ENCODE measurements at places on chromosomes 2 and 18.

GRCh38 chr2:74099271-74099670 is 48.4 kb downstream of the BOLA3 start:
- DNase-seq, result no peak

DNA sequence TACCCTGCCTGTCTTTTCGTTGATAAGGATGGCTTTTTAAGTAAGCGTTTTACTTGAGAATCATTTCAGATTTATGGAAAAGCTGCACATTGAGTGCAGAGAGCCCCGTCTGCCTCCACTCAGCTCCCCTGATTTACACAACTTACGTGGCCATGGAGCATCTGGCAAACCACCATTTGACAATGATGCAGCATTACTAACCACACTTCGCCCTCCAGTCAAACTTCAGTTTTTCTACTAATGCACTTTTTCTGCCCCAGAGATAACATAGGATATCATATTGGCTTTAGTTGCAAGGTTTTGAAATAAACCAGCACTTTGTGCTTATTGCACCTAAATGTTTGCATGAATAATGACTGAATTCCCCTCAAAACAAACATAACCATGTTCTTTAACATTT is 165.1 kb upstream of the TPO start:
- no peak for DNase-seq

DNA sequence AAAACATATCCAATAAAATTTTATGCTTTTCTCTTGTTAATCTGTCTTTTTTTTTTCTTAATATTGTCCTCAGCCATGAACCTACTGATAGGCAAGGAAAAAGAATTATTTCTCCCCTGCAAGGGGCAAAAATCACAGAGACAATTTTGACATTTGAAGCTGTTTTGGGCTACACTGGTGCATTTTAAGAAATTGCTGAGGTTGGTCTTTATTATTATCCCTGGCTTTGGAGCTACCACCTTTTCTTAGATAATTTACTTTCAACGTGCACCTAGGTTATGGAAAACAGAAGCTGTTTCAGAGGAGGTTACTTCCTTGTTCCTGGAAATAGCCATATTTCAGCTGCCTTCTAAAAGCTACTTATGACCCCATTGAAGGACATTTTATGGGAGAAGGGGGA is 195.5 kb upstream of the KYNU start:
- DNase-seq, result no peak

- DNase-seq, result no peak
Measured at GRCh38 chr2:170098626-170099312, 79.2 kb upstream of the MYO3B start.

- no peak for DNase-seq
Measured at GRCh38 chr18:38307914-38308313, 742.3 kb upstream of the CELF4 start.

- no peak for DNase-seq
Measured at GRCh38 chr2:7132753-7133152, 215.5 kb downstream of the RNF144A start.

DNA sequence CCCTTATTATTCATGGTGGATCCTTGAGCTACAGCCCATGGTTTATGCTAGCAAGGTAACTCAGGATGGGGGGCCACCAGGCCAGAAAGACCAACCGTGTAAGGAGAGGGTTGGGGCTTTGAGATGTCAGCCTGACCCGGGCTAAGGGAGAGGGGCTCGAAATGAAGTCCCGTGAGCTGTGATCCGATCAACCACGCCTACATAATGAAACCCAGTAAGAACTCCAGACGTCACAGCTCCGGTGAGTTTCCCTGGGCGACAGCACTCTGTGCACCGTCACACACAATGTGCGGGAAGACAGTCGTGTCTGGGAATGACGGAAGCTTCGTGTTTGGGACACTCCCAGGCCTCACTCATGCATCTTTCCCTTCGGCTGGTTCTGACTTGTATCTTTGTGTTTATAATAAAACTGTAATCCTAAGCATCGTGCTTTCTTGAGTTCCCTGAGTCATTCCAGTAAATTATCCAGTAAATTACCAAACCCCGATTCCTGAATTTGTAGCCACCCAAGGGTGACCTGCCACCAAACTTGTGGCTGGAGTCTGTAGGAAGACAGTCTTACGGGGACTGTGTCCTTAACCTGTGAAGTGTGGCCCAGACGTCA is 44.2 kb downstream of the CYP27C1 start:
- DNase-seq, result no peak

DNA sequence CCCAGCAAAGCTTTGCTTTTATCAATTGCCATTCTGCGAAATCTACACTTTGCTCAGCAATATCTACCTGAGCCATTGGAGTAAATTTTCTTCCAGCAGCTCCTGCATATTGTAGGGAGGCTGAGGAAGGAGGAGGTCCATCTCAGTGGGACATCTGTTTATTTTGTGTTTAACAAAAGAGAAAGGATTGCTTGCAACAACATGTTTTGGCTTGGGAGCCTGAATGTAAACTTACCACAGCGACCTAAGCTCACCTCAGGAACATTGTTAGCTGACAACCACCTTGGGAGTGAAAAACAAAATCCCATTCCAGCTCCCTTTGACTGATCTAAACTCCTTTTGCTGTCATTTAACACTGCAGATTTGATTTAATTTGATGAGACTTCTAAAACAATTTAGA is 356.1 kb downstream of the SS18 start:
- DNase-seq, result no peak

DNA sequence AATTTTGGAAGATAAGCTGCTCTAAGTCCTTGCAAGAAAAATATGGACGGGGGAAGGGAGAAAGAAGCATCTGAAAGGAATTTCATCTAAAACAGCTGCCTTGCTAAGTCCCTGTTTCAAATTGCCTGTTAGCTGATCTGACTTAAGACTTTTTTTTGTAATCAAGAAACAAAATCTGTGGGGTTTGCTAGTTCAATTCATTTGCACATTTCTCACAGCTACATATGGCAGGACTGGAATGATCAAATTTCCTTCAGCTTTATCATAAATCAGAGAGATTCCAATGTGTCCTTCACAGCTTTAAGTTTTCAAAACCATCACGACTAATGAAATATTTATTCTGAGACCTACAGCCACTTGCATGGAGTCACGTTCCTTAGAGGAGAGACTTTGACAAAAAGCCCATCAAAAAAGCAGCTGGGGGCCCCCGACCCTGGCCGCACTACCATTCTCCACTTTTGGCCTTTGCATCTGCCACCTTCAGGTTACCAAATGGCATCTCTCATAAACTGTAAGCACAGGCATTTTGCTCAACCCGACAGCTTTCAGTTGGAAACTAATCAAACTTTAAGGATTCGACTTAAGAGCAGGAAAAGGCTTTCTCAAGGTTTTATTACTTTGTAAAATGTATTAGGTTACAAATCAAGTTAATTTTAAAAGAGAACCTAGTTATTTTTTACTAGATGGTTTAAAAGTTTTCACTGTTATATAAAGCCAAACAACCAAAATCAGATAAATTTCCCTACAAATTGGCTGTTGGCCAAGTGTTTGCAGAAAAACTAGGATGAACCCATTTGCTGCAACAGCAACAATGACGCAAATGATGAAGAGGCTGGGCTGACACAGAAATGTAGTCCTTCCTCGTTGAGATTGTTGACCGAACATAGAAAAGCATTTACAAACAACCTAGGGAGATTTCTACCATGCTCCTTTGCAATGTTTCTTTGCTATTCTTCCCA is 100.4 kb upstream of the RND3 start:
- DNase-seq, result peak; percentile 87

DNA sequence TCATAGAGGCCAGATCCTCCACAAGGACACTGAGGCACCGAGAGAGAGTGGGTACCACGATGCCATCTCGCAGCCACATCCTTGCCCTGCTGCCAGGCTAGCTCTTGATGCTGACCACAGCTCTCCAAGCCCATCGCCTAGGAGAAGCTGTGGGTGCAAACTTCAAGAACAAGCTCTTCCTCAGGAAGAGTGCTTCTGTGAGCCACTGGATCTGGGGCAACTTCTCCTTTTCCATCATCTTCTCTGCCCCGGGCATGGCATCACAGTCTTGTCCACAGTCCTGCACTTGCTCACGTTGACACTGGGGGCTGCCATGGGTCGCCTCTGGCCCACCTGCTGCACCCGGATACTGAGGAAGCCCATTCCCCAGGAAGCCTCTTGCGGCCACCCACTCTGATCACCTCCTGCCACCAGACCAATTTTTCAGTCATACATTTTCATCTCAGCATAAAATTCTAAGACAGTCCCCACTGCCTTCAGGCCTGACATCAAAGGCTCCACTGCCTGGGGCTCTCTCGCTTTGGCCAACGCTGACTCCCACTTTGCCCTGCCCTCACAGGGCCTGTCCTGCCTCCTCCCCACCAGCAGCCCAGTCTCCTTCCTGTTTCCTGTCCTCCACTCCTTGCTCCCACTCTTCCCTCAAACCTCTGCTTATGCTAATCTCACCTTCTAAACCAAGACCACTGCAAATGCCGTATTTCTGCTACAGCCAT is 243.9 kb downstream of the AFF3 start:
- DNase-seq, result no peak

- DNase-seq, result no peak
Measured at GRCh38 chr2:31378791-31379501, 35.6 kb downstream of the XDH start.

GRCh38 chr18:34818064-34818463 is 108.0 kb downstream of the DTNA start:
- no peak for DNase-seq

All from DMS 273 treated with DMSO at 0.1 percent for 48 hours (cell line).